ENCODE measurements at places on chromosomes 7 and 10.

GRCh38 chr10:117757086-117757720 lies 214.7 kb downstream of the EMX2 start:
- no peak for DNase-seq

GRCh38 chr10:14656052-14656730 lies 118.5 kb downstream of the FAM107B start:
- DNase-seq = no peak

- DNase-seq = no peak
Observed at GRCh38 chr7:151923097-151923876, 33.0 kb upstream of the GALNTL5 start.

- DNase-seq = no peak
Observed at GRCh38 chr10:28949005-28950004, 272.0 kb downstream of the BAMBI start.

DNA sequence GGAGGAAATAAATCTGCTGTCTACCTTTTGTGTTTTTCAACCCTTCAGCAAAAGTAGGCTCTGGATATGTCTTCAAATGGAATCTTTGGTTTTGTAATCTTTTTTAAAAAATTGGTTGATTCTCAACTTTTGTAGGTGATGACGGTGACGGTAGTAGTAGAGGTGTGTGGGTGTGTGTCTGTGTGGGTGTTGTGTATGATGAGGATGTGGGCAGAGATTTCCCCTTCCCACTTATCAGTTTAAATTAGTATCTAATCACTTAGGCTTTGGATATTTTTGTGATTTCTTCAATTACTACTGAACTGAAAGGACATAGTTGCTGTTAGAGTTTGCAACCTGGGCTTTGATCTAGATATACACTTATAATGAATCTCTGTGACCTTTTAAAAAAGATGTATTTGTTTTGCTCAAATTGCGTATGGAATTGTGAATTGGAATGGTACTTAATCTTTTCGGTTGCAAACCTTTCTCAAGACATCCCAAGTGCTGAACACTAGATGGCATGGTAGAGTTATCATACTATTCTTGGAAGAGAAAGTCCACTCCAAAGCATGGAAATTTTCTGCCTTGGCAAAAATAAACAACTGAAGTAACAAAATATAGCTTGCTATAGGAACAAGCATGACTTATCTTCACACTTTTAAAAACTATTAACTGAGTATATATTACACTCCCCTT lies 51.9 kb upstream of the A1CF start:
- DNase-seq = no peak

DNA sequence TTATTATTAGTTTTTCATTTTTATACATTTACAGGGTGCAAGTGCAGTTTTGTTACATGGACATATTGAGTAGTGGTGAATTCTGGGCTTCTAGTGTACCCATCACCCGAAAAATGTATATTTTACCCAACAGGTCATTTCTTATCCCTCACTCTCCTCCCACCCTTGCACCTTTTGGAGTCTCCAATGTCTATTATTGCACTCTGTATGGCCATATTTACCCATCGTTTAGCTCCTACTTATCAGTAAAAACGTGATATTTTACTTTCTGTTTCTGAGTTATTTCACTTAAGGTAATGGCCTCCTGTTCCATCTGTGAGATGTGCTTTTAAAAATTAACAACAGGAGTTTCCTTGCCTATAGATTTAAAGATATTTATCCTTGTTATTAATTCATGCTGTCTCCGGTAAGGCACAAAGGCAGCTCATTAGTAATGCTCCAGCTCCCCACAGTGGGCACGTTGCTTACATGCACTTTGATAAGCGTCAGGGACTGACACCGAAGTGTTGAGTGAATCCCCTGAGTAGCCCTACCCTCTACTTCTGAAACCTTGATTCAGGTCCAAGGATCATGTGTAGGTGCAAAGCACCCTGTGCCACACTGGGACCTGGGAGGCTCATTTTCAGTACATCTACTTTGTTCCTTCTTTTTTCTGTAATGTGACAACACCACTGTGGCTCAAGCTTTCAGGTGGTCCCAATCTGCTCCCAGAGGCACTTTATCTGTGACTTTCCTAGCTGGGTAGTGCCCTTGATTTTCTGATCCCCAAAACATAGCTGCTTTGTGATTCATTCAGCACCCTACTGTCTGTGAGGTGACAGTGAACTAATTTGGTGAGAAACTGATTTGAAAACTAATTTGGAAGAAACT lies 27.3 kb downstream of the HYAL4 start:
- no peak for DNase-seq

- DNase-seq = no peak
Observed at GRCh38 chr7:126213876-126214275, 1038.9 kb downstream of the GRM8 start.

- peak; percentile 21 for DNase-seq
Observed at GRCh38 chr7:151232091-151232916, at the start of gene CHPF2. Gene CHPF2 (plus strand): TSS chr7:151232483. CDS start chr7:151234012, 1,529 bp downstream.

DNA sequence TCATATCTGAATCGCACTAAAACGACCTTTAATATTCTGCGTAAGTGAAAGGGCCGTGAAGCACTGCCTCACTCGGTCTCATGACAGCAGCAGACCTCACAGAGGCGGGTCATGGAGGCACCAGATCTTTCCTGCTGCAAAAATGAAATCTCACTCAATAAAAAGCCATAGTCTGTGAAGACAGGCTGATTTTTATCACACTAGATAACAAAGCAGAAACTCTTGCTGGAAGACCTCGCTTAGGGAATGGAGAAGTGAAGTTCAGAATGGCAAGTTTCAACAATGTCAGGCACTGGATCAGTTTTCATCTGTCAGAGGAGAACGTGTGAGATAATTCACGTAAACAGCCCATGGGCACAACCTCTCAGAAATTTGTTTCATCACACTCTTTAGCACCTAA lies 8.0 kb downstream of the SEPHS1 start:
- DNase-seq = no peak

DNA sequence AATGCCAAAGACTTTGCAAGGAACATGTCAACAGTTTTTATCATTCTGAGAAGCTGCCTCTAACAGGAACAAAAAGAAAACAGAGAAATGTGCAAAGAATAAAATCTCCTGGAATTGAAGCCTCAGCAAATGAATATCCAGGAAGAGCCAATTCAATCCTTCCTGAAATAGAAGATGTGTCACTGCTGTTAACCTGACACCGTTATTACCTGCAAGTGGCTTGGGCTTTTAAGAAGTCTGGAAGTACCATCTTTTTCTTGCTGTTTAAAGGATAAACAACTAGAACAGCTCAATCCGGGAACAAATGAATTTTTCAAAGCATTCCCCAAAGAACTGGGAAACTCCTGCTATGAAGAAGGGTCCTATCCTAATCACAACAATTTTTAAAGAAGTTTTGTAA lies 434.8 kb downstream of the KCNMA1 start:
- no peak for DNase-seq

DNA sequence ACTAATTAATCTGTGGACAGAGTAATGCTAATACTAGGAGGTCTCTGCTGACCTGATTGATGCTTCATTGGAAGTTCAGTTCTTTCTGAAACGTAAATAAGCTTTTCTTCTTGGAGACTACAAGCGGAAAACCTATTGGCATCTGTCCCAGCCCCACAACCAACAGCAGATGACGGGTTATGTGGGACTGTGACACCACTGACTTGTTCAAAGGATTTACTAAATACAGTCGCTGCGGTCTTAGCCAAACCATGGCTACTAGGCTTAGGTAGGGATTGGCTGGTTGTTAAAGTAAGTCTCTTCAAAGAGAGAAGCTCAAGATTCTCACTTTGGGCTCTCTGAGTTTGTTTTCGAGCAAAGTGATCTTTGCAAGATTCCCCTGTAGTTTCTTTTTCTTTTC lies 68.3 kb downstream of the HYCC1 start:
- DNase-seq = no peak

- no peak for DNase-seq
Observed at GRCh38 chr7:134056816-134057215, 70.3 kb upstream of the LRGUK start.

DNA sequence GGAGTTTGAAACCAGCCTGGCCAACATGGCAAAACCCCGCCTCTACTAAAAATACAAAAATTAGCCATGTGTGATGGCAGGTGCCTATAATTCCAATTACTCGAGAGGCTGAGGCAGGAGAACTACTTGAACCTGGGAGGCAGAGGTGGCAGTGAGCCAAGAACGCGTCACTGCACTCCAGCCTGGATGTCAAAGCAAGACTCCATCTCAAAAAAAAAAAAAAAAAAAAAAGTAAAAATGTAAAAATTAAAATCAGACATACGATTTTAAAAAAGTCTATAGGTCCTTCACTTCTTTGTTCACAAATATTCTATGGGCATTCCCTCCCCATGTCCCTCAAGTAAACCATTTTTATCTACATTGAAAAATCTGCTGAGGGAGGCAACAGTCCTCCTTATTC lies 34.9 kb upstream of the TLL2 start:
- DNase-seq = no peak

DNA sequence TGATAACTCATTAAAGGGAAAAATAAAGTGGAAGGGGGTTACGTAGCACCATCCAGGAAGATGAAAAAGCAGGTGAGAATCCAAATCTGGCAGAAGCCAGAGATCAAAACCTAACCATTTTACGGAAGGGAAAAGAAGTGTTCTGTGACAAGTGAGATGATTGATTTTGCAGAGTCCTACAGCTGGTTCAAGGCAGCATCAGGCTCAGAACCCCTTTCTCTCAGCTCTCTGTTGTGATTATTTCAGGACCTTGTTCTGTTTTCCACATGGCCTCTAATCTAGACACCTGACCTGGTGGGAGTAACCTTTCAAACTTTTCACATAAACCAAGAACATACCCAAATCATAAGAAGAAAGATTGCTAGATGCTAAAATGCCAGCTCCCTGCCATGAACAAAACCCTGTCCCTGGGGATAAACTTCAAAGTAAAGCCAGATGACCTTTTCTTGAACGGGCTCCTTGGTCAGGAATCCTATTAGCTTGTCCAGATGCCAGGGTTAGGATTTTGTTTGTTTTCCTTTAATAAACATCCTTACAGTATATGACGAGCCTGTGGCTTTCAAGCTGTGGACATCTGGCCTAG lies 5.9 kb downstream of the DUSP5 start:
- DNase-seq = no peak

- DNase-seq = no peak
Observed at GRCh38 chr7:129014501-129015101, 40.3 kb downstream of the TNPO3 start.

DNA sequence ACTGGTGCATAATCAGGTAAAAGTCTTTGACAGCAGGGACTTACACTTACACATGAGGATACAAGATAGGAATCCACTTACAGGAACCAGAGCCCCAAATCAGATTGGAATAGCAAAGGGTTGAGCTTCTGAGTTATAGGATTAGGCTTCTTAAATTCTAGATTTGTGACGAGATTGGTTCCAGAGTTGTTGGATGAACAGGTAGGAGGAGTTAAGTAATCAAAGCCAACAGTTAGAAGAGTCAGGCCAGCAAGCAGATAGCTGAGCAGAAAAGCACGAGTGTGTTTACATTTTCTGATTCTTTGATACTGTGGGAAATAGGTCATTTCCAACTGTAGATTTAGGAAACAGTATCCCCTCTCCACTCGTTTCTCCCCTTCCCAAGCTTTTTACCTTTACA lies 167.0 kb downstream of the MDFIC start:
- DNase-seq = no peak

GRCh38 chr7:101605611-101606497 lies 23.2 kb downstream of the MYL10 start:
- DNase-seq = no peak

- DNase-seq = no peak
Observed at GRCh38 chr10:44070282-44070681, 314.6 kb downstream of the CXCL12 start.

DNA sequence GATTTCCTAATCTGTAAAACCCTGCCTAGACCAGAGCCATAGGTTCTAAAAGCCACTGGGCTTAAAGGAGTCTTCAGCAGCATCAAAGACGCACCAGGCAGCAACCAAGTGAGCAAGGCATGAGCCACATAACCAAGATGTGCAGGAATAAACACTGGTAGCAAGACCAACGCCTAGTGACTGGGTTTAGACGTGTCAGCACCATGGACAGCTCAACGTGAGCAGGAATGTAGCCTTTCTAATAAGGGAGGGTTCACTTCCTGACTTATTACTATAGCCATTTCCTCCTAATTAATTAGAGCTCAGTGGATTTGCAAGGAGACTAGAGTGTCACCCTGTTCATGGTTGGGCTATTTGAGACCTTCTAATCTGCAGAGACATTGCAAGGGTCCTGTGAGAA lies 223.7 kb downstream of the LHFPL3 start:
- DNase-seq = no peak

- DNase-seq = no peak
Observed at GRCh38 chr7:143484119-143484518, 6.4 kb downstream of the TAS2R41 start.

- DNase-seq = no peak
Observed at GRCh38 chr10:75294031-75294437, 58.3 kb upstream of the COMTD1 start.

GRCh38 chr7:104252409-104253134 lies 44.8 kb upstream of the ORC5 start:
- no peak for DNase-seq

DNA sequence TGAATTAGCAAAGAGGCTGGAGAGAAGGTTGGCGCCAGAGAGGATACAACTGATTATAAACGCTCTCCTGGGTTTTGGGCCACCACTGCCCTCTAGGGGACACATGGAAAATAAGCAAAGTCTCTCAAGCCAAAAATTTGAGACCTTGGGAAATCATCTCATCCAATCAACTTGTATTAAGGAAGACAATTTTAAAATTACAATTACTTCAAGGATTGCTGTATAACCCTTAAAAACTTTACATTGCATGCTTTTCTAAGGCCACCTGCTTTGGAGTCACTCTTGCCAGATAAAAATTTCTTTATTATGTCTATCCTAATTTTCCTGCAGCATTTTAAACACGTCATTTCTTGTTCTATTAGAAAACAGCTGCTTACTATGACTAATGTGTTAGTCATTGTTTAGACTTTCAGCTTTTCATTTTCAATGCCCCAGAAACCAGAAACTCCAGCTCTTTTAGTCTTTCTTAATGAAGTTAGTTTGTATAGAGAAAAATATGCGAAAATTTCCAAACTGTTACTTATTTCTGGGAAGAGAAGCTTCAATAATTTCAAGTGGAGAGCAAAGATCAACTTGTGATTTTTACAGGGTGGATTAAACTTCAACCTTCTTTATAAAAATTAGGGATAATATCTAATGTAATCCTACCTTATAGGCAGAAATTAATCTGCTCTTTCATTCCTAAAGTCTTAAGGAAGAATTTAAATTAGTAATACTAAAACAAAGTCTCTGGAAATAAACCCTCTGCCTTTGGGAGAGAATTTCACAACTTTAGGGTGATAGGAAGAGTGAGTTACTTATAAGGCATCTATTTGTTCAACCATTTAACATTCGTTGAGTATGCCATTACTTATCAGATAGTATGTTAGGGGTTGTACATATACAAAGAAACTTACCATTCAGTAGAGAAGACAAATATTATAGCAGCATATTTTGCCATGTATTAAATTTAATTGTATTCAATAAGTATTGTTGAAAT lies 20.6 kb upstream of the RHOBTB1 start:
- DNase-seq = no peak

- no peak for DNase-seq
Observed at GRCh38 chr7:116517626-116518025, 7.2 kb upstream of the CAV1 start.

DNA sequence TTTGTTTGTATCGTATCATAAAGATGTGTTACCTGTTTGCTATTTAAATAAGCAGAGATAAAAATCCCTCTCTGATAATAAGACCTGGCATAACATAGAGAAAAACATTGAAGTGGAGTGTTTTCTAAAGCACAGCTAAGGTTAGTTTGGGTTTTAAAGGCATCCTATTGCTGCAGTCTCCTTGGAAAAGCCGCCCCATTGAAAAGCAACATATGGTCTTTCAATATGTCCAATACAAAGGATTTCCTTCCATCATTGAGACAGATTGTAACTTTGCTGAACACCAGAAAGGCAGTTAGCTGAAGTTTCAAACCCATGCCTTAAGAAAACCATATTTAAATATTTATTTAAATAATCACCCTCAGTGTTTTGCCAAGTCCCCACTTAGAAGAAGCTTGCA lies 898.5 kb upstream of the KCND2 start:
- DNase-seq = no peak
